ENCODE measurements at places on chromosomes 11 and 22.

DNA sequence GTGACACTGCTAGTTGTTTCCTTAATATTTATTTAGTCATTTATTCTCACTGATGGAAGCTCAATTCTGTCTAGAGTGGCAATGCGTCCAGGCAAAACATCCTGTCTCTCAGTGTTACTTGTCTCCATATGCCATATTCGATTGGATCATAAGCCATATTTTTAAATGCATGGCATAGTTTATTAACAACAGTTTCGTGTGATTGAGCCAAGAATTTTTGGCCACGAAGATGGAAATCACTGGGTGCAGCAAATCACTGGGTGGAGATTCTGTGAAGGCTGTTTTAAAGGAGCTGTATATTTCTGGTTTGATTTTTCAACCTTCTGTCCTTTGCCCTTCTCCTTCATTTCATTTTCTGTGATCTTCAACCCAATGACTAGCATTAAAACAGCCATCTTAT is 205.2 kb downstream of the JRKL start:
- no peak for DNase-seq

DNA sequence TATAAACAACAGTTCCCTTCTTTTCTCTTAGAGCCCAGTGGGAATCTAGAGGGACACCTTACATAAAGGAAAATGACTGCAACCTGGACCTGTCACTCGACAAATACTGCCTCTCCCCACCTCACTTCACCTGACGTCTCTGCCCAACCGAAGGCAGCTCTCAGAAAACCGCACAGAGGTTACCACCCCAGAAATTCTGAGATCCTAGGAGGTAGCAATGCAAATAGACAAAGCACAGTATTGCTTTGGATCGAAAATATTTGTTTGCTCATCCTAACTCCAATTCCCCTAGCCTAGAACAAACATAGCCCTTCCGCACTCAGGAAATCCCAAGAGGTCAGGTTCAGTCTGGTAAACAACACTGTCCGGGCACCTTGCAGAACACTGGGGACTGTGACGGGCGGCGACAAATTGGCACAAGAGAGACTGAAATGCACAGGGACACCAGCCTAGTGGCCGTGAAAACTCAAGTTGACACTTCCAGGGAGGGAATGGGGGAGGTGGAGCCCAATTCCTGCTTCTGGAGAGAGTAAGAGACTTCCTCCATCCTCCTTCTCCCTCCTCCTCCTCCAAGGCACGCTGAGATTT is 420 bp upstream of the TRIM44 start:
- peak; percentile 29 for DNase-seq

- DNase-seq = no peak
These were observed 560.9 kb downstream of the MIAT start for GRCh38 chr22:27218012-27218920.

- no peak for DNase-seq
These were observed 46.1 kb upstream of the OR4B1 start for GRCh38 chr11:48170241-48171233.

DNA sequence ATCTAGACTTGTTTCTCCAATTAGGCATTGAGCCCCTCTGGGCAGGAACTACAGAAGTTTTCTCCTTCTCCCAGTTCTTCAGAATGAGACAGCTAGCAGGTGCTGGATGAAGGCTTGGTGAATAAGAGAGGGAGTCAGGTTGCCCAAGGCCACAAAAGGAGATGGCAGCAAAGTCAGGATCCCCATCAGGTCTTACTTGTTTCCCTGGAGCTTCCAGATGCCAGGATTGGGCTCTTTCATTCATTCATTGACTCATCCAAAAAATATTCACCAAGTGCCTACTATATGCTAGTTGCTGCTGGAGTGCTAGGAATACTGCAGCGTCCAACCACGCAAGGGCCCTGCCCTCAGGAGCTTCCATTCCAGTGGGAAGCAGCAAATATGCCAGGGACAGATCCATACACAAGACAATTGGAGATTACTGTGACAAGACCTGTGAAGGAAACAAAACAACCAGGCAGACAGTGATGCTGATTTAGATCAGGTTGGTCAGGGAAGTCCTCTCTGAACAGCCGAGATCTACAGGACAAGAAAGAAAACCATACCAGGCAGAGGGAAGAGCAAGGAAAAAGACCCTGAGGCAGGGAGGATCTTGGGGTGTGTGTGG is 24.6 kb upstream of the LMO1 start:
- no peak for DNase-seq

DNA sequence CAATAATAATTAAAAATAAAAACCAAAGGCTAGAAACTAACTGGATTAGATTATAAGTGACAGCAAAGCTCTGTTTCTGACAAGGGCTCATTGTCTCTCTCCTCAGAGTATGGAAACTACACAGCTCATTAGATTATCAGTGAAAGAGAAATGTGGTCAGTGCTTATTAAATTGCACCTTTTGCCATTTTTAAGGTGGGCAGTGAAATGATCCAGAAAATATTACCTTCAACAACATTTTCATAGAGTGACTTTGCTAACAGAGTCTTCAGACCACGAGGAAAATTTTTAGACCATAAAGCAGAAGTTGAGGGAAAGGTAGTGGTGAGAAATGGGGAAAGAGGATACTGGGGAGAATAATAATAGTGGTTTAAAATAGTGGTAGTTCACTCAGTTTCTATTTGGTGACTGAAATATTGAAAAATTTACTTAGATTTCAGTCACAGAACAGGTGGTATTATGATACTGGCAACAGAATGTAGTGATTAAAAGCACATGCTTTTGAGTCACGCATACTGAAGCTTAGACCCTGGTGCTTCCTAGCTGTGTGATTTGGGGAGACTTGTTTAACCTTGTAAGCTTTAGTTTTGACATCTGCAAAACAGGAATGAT is 684.0 kb upstream of the CCDC90B start:
- DNase-seq = no peak

GRCh38 chr11:1541474-1542204 is 30.4 kb downstream of the DUSP8 start:
- no peak for DNase-seq

DNA sequence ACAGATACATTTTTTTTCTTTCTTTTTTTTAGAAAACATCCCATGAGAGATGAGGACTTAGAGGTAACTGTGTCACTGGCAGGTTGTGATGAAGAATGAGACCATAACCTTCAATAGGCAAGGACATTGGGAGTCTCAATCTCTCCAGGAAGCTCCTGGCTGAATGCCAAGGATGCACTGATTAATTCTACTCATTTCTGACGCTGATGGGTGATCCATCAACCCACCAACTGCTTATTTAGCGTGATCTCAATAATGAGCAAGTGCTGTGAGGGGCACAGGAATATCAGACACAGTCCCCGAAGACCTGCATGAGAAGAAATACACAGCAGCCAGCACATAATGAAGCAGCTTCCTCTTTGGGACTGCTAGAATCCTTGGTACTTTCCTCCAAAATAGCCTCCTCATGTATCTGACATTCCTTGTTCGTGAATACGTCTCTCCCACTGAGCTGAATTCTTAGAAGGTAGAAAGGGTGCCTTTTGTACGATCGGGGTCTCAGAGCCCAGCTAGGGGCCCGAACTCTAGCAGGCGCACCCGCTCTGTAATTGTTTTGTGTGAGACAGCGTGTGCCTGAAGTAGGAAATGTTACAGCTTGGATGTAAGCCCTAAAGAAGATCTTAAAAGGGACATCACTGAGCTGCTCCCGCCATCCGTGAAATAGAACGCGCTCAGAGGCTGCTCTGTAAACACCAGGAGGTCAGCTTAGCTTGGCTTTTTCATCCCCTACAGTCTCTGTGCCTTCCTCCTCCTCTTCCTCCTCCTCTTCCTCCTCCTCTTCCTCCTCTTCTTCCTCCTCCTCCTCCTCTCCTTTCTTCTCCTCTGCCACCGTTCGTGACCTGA is 7.2 kb downstream of the CLMP start:
- no peak for DNase-seq
